Chondrocyte (in vitro differentiated cells): ENCODE measurements at places on chromosomes 6 and 20. TPM values are rescaled to one million over a fixed set of nuclear protein-coding genes. Genes with fewer than 3 reads are reported as not detected.

GRCh38 chr6:31639449-31639861 is 13.0 kb downstream of the BAG6 start:
- H3K4me3 ChIP-seq = no peak overlapping the region
- H3K4me1 ChIP-seq = no peaks in the 10 kb centered on the region
- peaks cover 34% of the 10 kb centered on the region for H3K36me3 ChIP-seq
- peak overlapping the region; percentile 10 for H3K27ac ChIP-seq
- H3K27me3 ChIP-seq = no peaks in the 10 kb centered on the region

DNA sequence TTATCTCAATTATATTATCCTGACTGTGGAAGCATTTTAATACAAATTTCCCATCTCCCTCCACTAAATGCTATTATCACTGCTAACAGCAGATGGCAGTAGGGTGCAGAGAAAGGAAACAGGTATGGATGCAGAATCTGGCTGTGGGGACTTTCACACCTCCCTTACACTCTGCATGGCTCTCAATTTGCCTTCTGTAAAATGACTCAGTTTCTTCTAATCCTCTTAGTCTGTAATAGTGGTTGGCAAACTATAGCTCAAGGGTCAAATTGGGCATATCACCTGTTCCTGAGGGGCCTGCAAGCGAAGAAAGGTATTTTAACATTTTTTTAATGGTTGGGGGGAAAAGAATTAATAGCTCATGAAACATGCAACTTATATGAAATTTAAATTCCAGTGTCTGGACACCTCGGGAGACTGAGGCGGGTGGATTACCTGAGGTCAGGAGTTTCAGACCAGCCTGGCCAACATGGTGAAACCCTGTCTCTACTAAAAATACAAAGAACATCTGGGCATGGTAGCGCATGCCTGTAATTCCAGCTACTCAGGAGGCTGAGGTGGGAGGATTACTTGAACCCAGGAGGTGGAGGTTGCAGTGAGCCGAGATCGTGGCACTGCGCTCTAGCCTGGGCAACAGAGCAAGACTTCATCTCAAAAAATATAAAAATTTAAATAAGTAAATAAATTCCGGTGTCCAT is 83.5 kb downstream of the ZMYND8 start:
- peaks cover 7% of the 10 kb centered on the region for H3K36me3 ChIP-seq
- peak overlapping the region; percentile 96 for H3K27ac ChIP-seq
- H3K27me3 ChIP-seq = no peaks in the 10 kb centered on the region
- H3K4me3 ChIP-seq = no peak overlapping the region
- peaks cover 70% of the 10 kb centered on the region for H3K4me1 ChIP-seq

DNA sequence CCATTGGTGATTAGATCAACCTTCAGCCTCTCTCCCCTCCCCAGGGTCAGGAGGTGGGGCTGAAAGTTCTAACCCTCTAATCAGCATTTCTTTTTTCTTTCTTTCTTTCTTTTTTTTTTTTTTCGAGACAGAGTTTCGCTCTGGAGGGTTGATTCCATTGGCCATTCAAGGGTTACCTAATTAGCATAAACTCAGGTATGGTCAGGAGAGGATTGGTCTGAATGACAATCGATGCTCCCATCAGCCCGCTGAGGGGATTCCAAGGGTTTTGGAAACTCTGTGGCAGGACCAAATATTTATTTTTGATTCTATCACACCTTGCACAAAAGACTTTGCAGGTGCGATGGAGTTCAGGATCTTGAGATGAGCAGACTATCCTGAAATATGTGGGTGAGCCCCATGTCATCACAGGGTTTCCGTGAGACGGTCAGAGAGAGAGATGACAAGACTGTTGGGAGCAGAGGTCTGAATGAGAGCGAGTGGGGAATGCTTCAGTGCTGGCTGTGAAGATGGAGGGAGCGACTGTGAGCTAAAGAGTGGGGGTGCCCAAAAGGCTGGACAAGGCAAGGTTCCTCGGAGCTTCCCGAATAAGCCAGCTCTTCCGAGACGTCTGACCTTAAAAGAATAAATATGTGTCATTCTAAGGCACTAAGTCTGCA is 107.1 kb downstream of the BMP7 start:
- H3K36me3 ChIP-seq = no peaks in the 10 kb centered on the region
- DNase-seq = no peak
- no peaks in the 10 kb centered on the region for H3K4me1 ChIP-seq
- H3K27me3 ChIP-seq = peaks cover 21% of the 10 kb centered on the region

DNA sequence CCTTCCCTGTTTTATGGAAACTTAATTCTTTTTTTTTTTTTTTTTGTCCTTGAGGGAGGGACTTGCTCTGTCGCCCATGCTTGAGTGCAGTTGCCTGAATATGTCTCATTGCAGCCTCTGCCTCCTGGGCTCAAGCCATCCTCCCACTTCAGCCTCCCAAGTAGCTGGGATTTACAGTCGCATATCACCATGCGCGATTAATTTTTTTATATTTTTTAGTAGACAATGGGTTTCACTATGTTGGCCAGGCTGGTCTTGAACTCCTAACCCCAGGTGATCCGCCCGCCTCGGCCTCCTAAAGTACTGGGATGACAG is 654 bp downstream of the TMEM14C start:
- H3K4me3 ChIP-seq = peak overlapping the region; percentile 85
- DNase-seq = peak; percentile 47
- H3K27me3 ChIP-seq = no peaks in the 10 kb centered on the region
- H3K27ac ChIP-seq = peak overlapping the region; percentile 98
- peaks cover 37% of the 10 kb centered on the region for H3K4me1 ChIP-seq
- H3K36me3 ChIP-seq = peaks cover 15% of the 10 kb centered on the region

ABCF1 gene
- total RNA-seq = 51.9 to 66.1 TPM (median 53.0 TPM) in 3 replicates

GRCh38 chr6:157898169-157898568 is 75.1 kb downstream of the SNX9 start:
- no peaks in the 10 kb centered on the region for H3K27me3 ChIP-seq
- no peak overlapping the region for H3K27ac ChIP-seq
- H3K4me3 ChIP-seq = no peak overlapping the region
- no peak for DNase-seq
- peaks cover 9% of the 10 kb centered on the region for H3K36me3 ChIP-seq
- peaks cover 16% of the 10 kb centered on the region for H3K4me1 ChIP-seq
